GM13976 (cell line): ENCODE measurements at places on chromosomes 6 and 20.

DNA sequence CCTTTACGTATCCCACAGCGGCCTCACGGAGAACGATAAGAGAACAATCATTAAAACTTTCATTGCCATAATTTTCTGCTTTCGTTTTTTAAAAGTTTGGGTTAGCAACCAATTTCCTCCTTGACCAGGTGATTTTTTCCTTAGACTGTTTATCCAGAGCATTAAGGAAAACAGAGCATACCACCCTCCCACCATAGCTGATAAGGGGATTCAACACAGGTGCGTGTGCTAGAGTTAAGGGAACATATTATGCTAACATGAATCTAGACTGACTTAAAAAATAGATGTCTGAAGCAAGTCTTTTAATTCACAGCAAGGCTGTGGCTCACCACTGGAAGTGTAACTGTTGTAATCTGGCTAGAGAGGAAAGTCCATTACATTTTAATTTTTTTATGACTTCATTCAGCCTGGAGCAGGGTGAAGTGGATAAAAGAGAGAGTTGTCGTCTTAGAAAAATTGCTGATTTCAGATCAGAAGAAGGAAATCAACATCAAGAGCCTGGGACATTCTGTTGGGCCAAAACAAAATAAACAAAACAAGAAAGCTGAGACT lies 5.5 kb upstream of the SLC22A2 start:
- DNase-seq, result no peak

GRCh38 chr6:150712505-150713252 lies 113.0 kb downstream of the PLEKHG1 start:
- DNase-seq, result no peak

DNA sequence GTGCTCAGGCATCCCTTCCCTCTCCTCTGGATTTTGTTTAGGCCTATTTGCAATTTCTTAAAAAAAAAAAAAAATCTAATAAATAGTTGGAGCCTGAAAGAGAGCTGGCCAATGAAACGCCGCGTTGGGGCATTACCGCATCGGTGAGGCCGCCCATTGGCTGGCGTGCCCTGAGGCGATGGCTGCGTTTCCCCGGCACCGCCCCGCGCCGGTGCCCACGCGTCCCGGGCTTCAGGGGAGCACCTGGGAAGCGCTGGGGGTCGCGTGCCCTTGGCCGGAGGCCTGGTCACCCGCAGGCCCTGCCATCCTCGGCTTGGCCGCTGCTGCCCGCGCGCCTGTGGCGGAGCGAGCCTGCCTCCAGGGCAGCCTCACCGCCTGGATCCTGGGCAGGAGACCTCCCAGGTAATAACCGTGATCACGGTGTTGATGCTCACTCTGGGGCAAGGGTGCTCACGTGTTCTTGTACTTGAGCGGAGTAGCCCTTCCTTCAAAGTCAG lies 155.4 kb downstream of the NRN1 start:
- DNase-seq, result peak; percentile 77

- DNase-seq, result no peak
Observed at GRCh38 chr6:107542192-107542668, 52.3 kb downstream of the SOBP start.

DNA sequence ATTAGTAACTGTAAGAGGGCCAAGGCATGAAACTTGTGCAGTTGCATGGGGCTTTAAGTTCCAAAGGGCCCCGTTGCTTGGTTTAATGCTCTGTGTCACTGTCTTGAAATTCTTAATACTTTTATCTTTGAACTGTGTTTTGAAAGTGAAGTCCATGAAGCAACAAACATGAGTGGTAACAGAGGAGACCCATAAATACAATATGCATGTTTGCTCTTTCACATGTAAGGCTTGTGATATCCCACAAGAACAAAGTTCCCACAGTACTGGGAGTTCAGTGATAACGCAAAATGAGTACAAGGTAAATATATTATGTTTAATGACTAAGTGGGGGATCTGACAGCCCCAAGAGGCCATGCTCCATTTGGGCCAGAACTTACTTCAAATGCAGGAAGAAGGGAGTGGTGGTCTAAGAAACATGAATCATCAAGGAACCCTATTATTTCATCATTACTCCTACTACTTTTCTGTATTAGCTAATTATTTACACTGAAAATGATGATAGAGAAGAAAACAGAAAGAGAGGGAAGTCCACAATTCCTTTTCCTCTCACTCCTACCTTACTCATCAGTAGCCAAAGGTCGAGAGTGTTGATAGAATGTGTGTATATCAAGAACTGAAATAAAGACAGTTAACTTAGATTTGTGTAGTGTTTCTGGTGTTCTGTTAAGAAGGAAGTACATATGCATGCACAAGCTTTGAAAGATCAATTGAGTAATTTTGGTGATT lies 157.3 kb downstream of the PHF3 start:
- no peak for DNase-seq

- DNase-seq, result peak; percentile 10
Observed at GRCh38 chr6:280775-281468, 11.4 kb upstream of the DUSP22 start.

GRCh38 chr6:141452354-141452686 lies 680.4 kb upstream of the GJE1 start:
- no peak for DNase-seq

GRCh38 chr6:11290027-11290426 lies 57.6 kb upstream of the NEDD9 start:
- no peak for DNase-seq

DNA sequence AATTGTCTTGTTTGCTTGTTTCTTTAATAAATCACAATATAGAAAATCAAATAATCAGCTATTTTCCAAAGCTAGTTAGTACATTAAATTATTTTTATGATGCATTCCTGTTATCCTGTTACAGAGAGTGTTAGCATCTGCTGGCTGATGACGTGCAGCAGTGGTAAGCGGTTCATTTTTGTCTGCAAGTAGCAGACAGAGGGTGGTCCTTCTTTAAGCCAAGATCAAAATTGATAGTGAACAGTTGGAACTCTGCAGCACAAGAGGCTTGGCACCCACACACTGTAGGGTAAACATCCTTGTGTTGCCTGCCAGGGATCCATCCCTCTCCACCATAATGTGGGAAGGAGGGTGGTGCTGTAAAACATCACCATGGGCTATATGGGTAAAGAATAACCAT lies 158.3 kb downstream of the FRK start:
- no peak for DNase-seq

DNA sequence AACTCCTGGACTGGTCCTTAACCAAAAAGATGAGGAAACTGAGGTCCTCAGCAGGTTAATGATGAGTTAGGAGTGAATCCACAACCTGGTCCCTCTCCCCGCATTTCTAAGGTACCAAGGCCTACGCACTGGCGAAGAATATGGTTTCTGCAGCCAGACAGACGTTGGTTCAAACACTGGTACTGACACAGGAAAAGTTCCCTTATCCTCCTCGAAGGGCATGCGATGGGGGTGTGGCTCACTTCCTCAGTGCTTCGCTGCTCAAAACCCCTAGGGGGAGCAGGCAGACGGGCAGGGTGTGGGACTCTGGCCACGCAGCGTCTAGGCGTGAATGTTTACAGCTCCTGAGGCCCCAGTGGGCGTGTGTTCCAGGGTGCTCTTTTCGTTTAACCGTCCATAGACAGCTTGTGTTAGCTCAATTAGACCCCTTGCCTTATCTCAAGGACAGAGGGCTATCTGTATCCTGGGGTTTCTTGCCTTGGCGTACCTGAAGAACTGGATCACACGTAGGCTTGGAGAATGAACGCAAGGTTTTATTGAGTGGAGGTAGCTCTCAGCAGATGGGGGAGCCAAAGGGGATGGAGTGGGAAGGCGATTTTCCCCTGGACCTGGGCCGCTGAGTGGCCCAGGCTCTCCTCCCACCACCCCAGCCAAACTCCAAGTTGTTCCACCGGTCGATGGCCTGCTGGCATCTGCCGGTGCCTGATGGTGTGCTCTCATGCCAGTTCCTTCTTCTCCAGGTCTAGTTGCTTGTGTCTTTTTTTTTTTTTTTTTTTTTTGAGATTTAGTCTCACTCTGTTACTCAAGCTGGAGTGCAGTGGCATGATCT lies 31.8 kb upstream of the PTPN1 start:
- peak; percentile 65 for DNase-seq

DNA sequence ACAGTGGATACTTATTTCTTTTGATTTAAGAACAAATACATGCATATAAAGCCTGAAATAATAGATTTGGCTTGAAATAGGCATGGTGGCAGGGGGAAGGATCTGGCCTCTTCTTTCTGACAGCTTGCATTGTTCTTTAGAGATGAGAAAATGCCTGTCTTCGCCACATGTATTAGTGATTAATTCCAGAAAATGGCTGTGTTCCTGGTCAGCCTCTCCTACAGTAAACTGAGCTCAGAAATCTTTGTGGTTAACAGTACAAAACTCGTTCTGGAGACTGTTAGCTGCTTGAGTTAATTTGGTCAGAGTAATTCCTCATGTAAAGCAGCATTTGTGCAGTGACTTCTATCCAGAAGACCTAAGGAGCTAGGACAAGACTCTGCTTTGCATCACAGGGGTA lies 151.5 kb downstream of the EYA4 start:
- no peak for DNase-seq

DNA sequence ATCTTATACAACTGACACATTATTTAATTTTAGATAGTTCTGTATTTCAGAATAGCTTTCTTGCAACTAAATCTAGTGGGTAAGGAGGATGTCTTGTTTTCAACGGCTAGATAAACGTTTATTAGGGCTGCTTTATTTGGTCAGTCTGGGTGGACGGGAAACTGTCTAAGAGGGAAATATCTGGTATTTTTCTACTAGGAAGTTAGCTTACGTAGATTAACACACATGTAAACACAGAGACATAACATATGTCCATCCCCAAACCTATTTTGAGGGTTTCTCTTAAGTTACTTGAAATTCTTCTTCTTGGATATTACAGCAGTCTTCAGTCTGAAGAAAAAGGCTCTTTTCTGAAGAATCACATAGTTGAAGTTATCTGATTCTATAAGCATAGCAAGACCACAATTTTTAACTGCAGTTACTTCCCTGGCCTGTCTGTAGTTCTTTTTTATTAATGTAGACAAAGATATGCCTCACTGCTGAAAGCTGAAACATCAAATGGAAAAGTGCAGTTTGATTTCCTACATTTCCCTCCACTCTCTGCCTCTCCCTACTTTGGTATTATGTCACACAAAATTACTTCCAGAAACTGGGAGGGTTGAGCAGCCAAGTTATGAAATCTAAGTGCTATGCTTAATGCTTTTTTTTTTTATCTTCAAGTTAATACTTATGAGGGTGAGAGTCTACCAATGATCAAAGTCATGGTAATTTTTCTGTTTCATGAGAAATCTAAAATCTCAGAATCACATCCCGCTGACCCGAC lies 37.4 kb downstream of the PLAGL1 start:
- DNase-seq, result no peak

DNA sequence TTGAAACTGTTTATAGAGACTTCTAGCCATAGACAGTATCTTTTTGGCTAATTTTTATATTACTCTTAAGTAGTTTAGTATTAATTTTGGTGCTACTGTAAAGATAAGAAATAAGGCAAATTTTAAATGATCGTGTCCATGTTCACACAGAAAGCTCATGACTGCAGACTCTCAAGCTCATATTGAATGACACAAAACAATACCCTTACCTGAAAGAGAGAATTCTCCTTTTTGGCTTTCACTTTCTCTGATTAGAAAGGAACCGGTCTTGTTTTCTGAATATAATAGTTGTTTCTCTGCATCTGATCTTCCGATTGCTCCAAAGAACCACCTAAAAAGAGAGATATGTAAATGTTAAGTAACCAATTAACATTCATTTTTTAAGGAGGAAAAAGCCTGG lies 57.0 kb downstream of the FRK start:
- peak; percentile 30 for DNase-seq

DNA sequence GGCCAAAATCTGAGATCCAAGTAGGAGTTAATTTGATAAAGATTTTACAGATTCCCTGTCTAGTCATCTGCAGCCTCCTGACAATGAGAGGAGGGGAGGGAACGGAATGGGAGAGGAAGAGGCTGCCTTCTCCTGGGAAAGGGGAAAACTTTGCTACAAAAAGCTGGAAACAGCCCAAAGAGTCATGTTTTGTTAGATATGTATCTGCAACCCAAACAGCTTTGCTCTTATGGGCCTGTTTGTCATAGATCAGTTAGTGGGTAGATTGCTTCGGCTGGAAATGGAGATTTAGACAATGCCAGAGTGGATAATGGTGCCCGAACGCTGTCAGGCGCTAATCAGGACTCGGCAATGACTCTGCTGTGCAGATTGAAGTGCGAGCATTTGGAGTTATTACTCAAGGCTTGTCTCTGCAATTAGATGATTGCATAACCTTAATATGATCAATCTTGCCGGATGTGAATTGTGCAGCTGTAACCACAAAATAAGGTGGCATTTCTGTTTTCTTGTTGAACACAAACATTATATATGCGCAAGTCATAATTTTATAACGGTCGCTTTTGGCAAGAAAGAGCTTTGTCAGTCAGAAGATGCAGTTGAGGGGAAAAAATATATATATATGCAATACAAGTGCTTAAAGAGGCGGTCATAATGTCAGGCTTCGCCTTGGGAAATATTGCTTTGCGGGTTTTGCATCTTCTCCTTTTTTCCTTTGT lies 92.4 kb upstream of the MAFB start:
- no peak for DNase-seq

- no peak for DNase-seq
Observed at GRCh38 chr6:43481591-43482236, 4.3 kb downstream of the TJAP1 start.

GRCh38 chr20:20872428-20872827 lies 160.0 kb upstream of the RALGAPA2 start:
- no peak for DNase-seq

DNA sequence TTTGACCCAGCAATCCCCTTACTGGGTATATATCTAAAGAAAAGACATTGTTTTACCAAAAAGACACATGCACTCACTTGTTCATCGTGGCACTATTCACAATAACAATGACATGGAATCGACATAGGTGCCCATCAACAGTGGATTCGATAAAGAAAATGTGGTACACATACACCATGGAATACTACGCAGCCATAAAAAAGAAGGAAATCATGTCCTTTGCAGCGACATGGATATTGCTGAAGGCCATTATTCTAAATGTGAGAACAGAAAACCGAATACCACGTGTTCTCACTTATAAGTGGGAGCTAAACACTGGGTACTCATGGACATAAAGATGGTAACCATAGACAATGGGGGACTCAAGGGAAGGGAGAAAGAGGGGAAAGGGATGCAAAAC lies 222.3 kb downstream of the RNGTT start:
- no peak for DNase-seq

GRCh38 chr20:4053071-4053919 lies 37.9 kb upstream of the RNF24 start:
- no peak for DNase-seq

- DNase-seq, result no peak
Observed at GRCh38 chr6:168045141-168045691, 33.8 kb downstream of the FRMD1 start.

DNA sequence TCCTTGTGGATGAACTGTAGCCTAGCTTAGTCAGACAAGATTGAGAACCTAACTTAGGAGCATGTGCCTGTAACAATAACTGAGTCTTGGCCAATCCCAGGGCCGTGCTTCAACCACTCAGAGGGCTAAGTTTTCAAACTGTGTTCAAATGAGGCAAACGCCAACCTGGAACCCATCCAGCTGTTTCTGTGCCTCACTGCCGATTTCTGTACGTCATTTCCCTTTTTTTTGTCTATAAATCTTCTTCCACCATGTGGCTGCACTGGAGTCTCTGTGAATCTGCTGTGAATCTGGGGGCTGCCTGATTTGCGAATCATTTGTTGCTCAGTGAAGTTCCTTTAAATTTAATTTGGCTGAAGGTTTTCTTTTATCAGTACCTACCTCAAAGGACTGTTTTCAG lies 115.0 kb upstream of the CHD6 start:
- no peak for DNase-seq

- no peak for DNase-seq
Observed at GRCh38 chr20:64244870-64245603, 10.5 kb upstream of the PCMTD2 start.
